ENCODE measurements at places on chromosomes 3 and 15.
A peak's percentile ranks its signal among the peaks of the same experiment; 100 is the strongest.

GRCh38 chr3:9059489-9060400, 96.5 kb upstream of the RAD18 start:
- DNase-seq, result no peak

- DNase-seq, result no peak
Observed at GRCh38 chr3:61780455-61781228, 219.3 kb downstream of the PTPRG start.

DNA sequence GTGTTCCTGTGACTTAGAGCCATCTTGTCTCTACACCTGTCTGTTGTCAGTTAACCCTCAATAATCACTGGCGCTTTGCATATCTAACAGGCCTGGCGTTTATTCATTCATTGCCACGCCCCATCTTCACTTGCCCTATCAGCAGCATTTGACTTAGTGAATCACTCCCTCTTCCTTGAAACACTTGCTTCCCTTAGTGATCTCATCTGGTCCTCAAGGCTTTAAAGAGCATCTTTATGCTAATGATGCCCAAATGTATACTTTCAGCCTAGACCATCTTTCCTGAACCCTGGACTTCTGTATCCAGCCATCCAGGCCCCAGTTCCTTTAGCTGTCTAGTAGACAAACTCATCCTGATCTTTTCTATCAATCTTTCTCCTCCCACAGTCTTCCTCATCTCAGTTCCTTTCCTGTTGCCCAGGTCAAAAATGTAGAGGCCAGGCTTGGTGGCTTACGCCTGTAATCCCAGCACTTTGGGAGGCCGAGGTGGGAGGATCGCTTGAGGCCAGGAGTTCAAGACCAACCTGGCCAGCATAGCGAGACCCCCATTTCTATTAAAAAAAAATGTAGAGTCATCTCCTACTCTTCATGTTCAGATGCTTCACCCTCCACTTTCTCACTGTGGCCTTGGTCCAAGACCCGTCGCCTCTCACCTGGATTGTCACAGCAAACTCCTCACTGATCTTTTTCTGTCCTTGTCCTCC, 1.4 kb upstream of the IGDCC4 start:
- no peak for DNase-seq

GRCh38 chr3:167502401-167502800, 28.6 kb upstream of the SERPINI2 start:
- no peak for DNase-seq

DNA sequence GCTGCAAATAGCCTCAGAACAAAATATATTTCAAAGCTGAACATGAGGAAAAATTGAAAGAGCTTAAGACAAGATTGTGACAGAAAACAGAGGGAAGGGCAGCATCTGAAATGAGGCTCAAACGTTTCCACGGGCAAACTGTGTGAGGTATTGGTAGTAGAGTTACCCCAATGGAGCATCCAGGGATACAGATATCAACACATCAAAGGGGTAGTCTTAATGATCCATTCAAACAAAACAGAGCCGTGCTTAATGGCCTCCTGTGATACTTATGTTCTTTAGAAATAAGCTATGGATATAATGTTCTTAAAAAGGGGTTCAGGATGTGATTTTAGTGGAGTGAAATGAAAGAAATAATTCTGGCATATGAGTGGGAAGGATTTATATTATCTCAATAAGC, 430.3 kb upstream of the PDZRN3 start:
- no peak for DNase-seq

DNA sequence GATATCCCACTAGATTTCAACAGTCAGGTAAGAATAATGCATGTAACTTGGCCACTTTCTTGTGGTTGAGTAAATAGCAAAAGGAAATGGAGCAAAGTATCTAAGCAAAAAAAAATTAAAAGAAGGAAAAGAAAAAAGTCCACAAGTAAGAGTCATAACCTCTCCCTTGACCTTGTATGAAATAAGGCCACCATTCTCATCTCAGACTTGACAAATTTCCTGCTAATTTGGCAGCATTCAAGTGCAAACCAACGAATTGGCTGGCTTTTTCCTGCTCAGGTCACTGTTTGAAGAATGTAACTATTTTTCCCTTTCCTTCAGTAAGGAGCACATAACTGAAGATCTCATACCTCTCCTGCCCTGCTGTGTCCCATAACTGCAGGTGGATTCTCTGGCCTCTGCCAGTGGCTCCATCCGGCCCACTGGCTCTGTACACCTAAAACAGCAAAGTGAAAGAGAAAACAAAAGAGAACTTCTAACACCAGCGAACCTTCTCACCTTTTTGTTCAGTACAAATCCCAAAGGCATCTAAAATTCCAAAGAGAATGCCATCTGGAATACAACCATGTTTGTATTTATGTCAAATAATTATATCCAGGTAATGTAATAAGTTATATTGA, 33.4 kb upstream of the RSL24D1 start:
- no peak for DNase-seq

DNA sequence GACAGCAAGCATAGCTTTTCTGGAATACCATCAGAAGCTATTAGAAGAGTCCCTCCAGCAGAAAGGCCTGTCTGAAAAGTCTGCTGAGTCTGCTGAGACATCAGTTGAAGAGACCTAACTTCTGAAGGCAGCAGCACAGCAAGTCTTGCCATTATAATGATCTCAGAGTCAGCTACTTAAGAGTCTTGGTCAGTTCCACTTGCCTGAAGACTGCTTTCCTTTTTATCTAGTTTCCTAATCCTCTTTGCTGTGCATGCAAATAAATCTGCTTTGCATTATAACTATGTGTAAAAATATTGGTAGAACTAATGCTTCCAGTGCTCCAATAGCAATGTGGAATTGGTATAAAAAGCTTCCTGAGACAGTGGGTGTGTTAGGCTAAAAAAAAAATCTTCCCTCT, 34.9 kb upstream of the CPOX start:
- no peak for DNase-seq

- peak; percentile 41 for DNase-seq
Observed at GRCh38 chr3:188400494-188401243, 246.7 kb downstream of the LPP start.

DNA sequence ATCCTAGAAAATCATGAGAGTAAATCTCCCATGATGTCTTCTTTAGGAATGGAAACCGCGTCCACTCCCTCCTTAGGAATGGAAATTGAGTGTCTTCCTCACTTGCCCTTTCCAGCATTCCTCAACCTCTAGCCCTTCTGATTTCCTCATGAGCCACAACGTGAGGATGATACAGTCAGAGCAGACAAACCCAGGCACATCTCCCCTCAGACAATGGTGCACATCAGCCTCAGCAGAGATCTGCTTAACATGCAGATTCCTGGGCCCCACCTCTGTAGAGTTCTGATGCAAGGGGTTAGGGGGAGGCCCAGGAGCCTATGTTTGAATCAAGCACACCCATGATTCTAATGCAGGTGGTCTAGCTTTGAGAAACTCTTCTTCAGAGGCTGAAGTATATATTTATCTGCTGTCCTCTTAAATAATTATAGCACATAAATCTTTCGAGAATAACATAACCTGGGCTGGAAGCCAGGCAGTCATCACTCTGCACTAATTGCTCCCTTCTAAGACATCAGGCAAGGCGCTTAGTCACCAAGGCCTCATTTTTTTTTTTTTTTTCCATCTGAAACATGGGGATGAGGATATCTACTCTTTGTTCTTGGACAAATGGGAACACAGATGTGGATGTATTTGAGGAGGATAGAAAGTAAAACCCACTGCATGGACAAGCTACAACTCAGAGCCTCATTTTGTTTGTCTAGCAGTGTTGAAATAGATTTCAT, 81.7 kb downstream of the PRICKLE2 start:
- DNase-seq, result no peak

GRCh38 chr3:18572809-18573208, 147.7 kb upstream of the SATB1 start:
- no peak for DNase-seq
